ENCODE measurements at places on chromosomes 13 and 19.

DNA sequence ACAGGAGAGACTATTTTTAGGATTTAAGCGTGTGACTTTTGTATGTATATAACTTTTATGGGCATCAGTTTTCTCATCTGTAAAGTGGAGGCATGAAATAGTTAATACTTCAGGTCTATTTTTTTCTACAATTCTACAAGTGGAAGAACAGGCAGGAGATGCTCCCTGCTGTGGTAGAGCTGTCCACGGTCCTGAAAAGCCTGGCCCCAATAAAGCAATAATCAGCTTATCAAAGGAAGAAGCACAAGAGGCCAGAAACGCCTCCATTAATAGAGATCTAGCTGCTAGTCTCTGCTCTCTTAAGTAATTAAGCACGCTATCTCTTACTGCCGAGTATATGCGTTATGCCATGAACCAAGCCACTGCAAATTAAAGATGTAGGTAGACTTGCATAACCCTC, 28.0 kb upstream of the WASF3 start:
- DNase-seq, result no peak

GRCh38 chr13:39897636-39898035, 242.2 kb downstream of the COG6 start:
- DNase-seq, result no peak

DNA sequence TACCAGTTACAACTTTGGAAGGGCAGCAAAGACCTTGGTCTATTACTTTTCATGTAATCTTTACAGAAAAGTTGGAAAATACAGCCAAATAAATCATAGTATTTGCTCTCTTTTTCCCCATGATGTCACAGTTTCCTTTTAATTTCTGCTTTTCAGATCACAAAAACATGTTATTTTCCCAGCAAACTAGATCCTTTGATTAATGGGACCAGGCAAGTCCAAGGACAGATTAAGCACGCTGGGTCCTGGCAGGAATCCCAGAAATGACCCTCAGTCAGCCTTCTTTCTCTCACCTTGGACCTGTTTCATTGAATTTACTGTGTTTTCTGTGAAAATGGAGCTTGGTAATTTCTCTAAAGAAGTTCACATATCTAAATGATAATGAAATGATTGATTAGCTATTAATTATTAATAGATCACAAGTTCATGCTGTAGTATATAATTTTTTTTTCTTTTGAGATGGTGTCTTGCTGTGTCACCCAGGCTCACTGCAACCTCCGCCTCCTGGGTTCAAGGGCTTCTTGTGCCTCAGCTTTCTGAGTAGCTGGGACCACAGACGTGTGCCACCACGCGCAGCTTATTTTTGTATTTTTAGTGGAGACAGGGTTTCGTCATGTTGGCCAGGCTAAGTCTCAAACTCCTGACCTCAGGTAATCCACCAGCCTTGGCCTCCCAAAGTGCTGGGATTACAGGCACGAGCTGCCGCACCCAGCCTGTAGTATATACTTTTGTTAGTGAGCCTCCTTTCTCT, 16.0 kb downstream of the SPATA13 start:
- DNase-seq, result no peak

DNA sequence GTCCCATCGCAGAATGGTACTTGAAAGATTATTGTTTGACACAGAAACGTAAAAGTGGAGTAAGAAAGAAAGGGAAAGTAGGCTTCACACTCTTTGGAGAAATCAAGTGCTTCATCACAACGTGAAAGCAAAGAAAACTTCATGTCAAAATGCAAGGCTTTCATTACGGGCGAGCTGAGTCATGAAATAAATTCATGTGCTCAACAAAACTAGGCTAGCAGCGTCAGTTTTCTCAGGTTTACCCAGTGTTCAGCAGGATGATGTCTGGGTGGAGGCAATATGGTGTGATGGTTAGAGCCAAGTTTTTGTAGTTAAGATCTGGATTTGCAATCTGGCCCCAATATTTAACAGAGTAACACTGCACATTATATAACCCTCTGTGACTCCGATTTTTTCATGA, 128.0 kb downstream of the TRPC4 start:
- DNase-seq, result no peak

DNA sequence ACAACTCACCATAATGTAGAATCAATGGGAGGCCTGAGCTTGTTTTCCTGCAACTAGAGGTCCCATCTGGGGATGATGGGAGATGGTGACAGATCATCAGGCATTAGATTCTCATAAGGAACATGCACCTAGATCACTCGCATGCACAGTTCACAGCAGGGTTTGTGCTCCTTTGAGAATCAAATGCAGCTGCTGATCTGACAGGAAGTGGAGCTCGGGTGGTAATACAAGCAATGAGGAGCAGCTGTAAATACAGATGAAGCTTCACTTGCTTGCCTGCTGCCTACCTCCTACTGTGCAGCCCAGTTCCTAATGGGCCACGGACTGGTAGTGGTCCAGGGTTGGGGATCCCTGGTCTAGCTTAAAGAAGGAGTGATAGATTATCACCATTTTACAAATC, 33.0 kb downstream of the KPNA3 start:
- DNase-seq, result no peak

- no peak for DNase-seq
Observed at GRCh38 chr13:29494520-29494919, 101.0 kb downstream of the SLC7A1 start.

Measured in activated naive CD4-positive, alpha-beta T cell treated with Interleukin-2 at 50 U/mL for 16 hours (primary cell).